ENCODE measurements at places on chromosomes 2 and 18. TPM values are rescaled to one million over a fixed set of nuclear protein-coding genes. Genes with fewer than 3 reads are reported as not detected.

ATOH8 gene
- total RNA-seq = 17.5 TPM

DNA sequence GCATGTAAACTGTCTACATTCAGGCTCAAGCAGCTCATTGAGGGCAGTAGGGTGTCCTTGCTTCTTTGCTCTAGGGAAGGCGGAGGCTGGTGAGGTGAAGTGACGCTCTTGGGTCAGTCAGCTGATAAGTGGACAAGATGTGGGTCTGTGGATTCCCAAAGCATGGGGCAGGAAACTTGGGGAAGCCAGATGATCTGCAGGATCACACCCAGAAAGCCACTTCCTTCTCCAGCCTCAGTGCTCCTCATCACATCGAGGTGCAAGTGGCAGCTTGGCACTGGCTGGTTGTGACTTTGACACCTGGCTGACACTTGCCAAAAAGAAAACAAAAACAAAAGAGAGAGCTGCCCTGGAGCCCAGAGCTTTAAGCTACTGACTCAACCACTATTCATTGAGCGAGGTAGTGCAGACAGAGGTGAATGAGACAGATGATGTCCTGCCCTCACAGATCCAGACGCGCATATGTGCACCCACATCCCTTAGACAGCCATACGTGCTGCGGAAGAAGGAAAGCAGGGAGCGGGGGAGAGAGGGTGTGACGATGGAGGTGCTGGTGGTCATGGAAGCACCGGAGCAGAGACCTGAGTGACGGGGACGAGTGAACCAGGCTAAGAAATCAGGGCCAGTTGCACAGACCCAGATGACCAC is 3.1 kb upstream of the CIB4 start:
- DNase-seq = peak; percentile 53

AMER3 gene
- total RNA-seq = not detected

GRCh38 chr2:240277073-240277806 is 136.8 kb upstream of the OTOS start:
- DNase-seq = no peak

PLB1 gene
- total RNA-seq = 3.2 TPM

SP5 gene
- not detected for total RNA-seq

DNA sequence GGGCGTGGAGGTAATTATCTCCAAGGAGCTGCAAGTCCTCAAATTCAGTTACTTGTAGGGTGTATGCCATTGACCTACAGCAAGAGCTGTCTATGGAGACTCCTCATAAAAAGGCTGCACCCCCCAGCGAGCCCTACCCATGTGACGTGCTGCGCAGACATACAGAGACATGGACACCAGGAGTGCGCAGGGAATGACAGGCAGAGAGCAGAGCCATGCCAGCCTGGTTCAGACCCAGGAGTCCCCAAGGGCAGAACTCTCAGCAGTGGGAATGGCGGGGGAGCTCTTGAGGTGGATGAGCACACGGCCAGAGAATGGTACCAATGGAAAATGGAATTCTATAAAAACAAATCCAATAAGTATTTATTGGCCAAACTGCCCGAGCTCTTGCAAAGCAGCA is 310.1 kb downstream of the MYCN start:
- no peak for DNase-seq

NR4A2 gene
- total RNA-seq = 15.5 TPM

DNA sequence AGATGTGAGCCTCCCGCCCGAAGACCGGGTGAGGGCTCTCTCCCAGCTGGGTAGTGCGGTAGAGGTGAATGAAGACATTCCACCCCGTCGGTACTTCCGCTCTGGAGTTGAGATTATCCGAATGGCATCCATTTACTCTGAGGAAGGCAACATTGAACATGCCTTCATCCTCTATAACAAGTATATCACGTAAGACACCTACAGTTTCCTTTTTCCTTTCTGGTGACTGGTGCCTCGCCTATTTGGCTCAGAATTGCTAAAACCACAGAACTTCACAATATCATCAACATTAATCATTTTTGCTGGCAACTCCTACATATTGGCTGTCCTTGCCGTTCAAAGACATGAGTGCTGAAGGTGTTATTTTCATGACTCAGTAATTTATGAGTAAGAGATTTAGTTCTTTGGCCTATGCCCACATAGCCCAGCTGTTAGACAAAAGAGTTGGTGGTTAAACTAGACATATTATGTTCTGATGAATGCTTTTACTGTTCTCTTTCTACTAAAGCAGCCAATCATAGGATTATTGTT is 2.2 kb downstream of the STAMBP start:
- no peak for DNase-seq

PPP1R1C gene
- 0.43 TPM for total RNA-seq

DNA sequence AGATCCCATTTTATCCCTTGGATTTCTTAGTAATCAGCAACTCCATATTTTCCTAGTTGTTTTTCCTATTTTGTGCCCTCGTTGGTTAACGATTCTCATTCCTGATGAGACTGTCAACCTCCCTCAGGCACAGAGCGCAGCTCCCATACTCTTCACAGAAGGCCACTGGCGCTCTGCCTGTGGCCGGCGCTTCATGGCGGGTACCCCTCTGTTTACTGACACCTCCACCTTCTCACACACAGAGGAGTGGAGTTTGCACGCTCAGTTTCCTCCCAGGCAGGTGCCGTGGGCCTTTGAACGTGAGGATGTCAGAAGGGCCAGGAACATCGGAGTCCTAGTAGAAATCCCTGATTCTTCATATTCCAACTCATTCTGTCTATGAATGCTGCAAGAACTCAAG is 139.0 kb downstream of the MBP start:
- DNase-seq = no peak

DNA sequence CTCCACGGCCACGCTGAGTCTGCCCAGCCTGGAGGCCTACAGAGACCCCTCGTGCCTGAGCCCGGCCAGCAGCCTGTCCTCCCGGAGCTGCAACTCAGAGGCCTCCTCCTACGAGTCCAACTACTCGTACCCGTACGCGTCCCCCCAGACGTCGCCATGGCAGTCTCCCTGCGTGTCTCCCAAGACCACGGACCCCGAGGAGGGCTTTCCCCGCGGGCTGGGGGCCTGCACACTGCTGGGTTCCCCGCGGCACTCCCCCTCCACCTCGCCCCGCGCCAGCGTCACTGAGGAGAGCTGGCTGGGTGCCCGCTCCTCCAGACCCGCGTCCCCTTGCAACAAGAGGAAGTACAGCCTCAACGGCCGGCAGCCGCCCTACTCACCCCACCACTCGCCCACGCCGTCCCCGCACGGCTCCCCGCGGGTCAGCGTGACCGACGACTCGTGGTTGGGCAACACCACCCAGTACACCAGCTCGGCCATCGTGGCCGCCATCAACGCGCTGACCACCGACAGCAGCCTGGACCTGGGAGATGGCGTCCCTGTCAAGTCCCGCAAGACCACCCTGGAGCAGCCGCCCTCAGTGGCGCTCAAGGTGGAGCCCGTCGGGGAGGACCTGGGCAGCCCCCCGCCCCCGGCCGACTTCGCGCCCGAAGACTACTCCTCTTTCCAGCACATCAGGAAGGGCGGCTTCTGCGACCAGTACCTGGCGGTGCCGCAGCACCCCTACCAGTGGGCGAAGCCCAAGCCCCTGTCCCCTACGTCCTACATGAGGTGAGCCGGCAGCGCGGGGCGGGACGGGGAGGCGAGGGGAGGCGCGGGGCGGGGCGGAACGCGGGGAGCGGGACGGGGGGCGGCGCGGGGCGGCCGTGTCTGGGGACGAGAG is 15.2 kb downstream of the NFATC1 start:
- peak; percentile 79 for DNase-seq
